GM12878 (cell line): ENCODE measurements at places on chromosomes 2 and 18. TPM values are rescaled to one million over a fixed set of nuclear protein-coding genes. Genes with fewer than 3 reads are reported as not detected.

GRCh38 chr2:188518381-188518780 lies 226.7 kb downstream of the GULP1 start:
- DNase-seq: no peak

- no peak for DNase-seq
Observed at GRCh38 chr2:188776634-188777033, 197.5 kb upstream of the COL3A1 start.

DNA sequence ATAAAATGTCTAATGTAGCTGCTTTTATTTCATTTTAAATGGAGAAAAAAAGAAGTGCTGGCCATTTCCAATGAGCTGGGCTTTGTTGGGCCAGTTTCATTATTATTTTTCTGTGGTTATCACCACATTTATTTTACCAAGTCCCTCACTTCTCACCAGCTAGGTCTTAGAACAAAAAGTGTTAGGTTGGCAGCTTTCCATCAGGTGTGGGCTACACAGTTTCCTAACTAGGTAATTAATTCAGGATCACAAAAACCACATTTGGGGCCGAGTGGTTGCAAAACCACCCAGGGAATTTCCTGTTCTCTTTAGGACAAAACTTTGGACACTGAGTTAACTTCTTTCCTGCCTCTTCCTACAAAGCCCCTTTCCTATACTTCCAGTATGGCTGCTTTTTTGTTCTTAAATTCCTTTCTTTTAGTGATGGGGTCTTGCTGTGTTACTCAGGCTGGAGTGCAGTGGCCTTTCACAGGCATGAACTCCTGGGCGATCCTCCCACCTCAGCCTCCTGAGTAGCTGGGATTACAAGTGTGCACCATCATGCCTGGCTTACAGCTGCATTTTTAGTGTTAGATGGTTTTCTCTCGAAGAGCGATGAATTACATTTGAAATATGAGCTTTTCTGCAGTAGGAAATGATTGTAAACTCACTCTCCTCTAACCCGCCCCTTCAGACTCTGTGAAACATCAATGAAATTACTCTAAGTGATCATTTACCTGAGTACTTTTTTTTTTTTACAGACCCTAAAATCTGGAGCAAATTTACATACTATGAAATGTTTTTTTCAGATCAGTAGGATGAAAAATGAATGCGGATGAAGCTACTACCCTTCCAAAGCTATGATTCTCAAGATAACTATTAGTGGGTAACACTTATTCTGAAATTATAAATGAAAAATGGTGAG lies 2.6 kb upstream of the ZFP36L2 start:
- no peak for DNase-seq

GRCh38 chr2:120293096-120294007 lies 40.7 kb downstream of the RALB start:
- no peak for DNase-seq

DNA sequence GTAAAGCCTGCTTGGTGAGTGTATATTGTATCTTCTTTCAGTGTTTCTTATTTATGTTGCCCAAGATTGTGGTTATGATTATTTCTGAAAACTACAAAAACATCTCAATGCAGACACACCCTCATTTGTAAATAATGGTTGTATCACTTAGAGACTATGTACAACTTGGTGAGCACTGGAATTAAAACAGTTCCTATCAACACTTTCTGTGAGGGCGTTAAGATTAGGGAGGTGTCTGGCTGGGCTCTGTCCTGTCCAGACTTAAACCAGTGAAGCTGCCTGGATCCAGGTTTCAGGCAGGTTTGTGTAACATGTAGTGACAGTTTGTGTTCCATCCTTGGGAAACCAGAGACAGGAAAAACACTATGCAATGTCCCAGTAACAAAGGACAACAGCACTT lies 49.7 kb downstream of the CTAGE1 start:
- no peak for DNase-seq

GRCh38 chr2:62197011-62197924 lies 1.4 kb downstream of the B3GNT2 start:
- no peak for DNase-seq

Gene GPR45
- total RNA-seq: not detected in 2 replicates

GRCh38 chr2:239715606-239716005 lies 309.5 kb downstream of the NDUFA10 start:
- no peak for DNase-seq

DNA sequence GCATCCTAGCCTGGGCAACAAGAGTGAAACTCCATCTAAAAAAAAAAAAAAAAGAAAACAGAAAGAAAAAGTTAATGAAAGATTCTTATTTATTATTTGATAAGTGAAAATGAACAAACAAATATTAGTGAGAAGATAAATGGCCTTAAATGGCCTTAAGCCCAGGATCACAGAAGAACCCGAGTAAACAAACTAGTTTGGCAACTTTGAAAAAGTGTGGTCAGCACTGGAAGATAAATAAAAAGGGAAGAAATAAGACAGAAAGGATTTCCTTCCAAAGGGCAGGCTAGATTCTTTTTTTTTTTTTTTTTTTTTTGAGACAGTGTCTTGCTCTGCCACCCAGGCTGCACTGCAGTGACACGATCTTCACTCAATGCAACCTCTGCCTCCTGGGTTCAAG lies 692.4 kb downstream of the CPS1 start:
- DNase-seq: no peak

DNA sequence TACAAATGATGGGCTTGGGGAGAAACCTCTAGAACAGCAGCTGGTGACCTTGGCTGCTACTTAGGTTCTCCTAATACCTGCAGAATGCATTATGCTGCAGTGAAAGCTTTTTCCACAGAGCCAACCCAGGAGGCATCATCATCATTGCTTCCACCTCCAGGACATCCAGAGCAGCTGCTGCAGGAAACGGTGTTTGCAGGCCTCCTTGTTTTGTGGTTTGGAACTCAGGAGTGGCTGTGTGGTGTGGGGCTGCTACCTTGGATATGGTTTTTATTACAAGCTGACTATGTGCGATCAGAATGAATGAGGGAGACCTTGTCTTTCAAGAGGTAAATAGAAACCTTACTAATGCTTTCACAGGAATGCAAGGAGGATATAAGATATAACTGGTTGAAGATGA lies 82.9 kb upstream of the MCFD2 start:
- no peak for DNase-seq

GRCh38 chr2:170361090-170361936 lies 183.4 kb downstream of the MYO3B start:
- DNase-seq: peak; percentile 26

DNA sequence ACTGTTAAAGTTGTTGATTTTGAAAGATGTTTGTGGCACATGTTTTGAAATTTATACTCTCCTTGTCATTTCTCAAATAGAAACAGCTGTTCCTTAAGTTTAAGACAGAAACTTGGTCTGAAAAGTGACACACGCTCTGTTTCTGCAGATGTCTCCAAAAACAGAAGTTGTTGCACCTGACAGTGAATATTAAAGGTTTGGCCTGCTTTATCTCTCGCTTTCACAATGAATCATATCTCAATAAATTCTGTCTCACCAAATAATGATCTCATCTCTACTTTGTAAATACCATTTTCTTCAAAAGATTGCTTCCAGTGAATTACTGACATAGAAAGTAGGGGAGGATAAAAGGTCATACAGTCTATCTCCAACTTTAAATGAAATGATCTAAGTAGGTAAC lies 294.9 kb upstream of the SYT4 start:
- DNase-seq: no peak

Gene LONRF2
- 0.03 and 0.08 TPM in 2 replicates for total RNA-seq

Gene TMEFF2
- not detected in 2 replicates for total RNA-seq

- DNase-seq: no peak
Observed at GRCh38 chr2:43619511-43619910, 17.5 kb upstream of the PLEKHH2 start.

- DNase-seq: no peak
Observed at GRCh38 chr2:46010925-46011490, 286.2 kb upstream of the EPAS1 start.

GRCh38 chr18:27094621-27095020 lies 90.5 kb downstream of the CHST9 start:
- DNase-seq: no peak

GRCh38 chr2:127163921-127164320 lies 56.2 kb downstream of the CYP27C1 start:
- no peak for DNase-seq

GRCh38 chr18:363301-364085 lies 95.6 kb upstream of the THOC1 start:
- no peak for DNase-seq

- DNase-seq: no peak
Observed at GRCh38 chr18:42086288-42086687, 131.3 kb downstream of the PIK3C3 start.

- DNase-seq: no peak
Observed at GRCh38 chr2:54653572-54654204, 69.8 kb upstream of the EML6 start.

DNA sequence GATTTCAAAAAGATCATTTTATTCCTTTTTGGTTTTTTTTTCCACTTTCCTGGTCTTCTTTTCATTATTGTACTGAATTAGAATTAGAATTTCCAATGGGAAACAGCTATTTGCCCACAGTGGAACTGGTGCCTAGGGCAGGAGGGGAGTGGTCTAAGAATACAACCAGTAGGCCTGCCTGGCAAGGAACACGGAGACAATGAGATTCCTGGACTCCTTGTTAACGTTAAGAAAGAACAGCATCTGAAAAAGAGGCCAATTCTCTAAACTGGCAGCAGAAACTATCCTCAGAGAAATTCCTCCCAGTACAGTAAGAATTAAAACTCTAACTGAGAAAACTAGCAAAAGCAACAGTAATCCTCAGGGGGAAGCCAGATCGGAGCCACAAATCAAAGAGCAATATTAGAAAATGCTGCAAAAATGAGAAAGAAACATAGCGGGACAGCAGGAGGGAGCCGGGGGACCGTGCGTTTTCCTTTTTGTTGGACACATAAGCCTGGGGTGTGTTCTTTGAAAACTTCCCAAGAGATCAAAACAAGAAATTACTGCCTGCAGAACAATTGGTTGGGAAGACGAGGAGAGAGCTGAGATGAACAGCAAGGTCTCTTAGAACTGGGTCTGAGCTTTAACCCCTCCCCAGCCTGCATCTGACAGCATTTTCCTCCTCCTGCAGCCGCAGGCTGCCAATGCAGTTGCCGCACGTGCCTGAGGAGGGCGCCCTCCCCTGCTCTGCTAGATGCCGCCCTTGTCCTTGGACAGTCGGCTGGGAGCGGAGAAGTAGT lies 776.0 kb downstream of the TSN start:
- no peak for DNase-seq

- DNase-seq: no peak
Observed at GRCh38 chr2:39175026-39175812, 54.4 kb upstream of the SOS1 start.

DNA sequence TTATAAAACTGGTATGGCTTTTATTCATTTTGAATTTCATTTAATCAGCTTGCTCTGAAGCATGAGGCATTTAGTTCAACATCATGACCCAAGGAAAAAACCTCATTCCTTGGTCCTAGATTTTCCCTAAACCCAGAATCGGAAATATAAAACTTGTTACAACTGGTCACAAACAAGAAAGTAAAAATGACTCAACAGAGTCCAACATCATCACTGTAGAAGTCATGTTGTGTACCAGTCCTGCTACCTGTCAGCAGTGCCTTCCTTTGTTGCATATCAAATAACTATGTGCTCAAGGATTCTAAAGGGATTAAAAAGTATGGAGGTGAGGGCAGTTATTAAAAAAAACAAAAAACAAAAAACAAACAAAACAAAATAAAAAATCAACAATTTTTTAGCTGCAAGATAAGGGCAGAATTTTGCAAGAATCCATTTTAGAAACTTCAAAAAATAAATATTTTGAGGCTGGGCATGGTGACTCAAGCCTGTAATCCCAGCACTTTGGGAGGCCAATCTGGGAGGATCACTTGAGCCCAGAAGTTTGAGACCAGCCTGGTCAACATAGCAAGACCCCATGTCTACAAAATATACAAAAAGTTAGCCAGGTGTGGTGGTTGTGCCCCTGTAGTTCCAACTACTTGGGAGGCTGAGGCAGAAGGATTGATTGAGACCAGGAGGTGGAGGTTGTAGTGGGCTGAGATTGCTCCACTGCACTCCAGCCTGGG lies 18.4 kb downstream of the NCKAP1 start:
- DNase-seq: no peak
